HS-5 (cell line): ENCODE measurements at places on chromosomes 3 and 15.

DNA sequence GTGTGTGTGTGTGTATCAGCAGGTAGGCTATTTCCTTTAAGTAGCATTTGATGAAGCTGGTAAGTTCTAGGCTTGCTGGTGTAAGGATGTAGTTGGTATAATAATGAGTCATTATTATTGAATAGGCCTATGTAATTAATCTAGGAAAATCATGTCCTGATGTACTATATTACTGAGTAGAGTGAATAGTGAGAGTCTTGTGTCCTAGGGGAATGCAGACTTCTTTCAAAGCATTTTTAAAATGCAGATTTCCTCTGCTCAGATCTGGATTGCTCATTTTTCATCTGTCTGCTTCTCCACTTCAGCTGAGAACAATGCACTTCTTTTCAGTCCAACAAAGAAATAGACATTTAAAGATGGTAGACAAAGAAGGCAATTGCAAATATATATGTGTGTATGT lies 434.2 kb upstream of the ONECUT1 start:
- DNase-seq: no peak

GRCh38 chr15:83973816-83974215 lies 261.8 kb upstream of the GOLGA6L4 start:
- DNase-seq: no peak

- no peak for DNase-seq
Measured at GRCh38 chr3:141647562-141647915, 90.6 kb upstream of the RNF7 start.

- peak; percentile 39 for DNase-seq
Measured at GRCh38 chr3:130935761-130936492, 42.0 kb downstream of the ATP2C1 start.

GRCh38 chr15:48440084-48440483 lies 108.9 kb downstream of the DUT start:
- DNase-seq: peak; percentile 50

DNA sequence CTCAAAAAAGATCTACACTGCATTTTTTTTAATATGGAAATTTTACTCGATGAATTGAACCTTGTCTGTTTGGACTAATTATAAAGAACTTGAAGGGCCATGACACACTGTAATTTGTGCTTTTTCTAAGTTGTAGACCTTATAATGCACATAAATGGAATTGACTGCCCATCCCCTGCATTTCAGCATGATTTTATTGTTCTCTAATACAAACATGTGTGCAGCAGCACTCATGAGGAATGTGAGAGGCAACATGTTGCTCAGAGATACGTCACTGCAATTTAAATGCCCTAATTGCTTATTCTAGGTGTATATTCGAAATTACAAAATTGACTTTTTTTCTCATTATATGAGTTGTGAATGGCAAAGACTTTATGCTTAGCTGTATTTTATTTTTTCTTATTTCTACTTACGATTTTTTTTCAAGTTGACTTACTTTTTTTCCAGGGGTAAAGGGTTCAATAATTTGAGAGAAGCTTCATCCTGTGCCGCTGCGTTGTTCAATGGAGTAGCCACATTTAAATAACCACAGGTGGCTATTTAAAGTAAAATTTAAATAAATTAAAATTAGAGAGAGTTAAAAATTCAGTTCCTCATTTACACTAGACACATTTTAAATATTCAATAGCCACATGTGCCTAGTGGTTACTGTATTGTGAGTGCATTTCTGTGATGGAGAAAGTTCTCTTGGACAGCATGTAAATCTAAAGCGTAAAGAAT lies 1346.4 kb downstream of the ROBO1 start:
- DNase-seq: no peak

DNA sequence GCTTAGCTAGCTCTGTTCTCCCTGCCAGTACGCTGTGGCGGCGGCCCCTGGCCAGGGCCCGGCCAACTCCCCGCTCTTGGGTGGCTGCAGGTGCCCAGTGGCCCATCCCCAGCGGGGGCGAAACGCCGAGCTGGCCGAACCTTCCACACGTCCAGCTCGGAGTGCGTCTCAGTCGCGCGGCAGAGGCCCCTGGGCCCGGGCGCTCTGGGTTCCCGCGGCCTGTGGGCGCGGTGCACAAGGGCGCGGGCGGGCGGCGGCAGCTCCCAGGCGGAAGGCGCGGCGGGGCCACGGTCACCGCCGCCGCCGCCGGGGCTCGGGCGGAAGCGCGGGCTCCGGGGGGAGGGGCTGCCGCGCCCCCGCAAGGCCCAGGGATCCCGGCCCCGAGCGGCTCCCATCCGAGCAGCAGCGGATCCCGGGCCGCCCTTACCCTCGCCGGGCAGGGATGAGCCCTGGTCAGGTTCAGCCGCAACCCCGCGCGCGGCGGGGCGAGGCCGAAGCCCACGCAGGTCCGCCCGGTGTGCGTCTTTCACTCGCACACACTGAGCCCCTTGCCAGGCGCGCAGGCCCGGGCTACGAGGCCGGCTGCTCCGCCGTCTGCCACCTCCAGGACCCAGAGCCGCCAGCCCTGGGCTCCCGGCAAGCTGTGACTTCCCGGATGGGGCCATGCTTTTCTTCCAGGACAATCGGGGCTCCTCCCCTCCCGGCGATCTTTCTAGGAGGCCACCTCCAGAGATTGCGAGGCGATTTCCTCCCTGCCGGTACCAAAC lies 54.2 kb downstream of the CCDC54 start:
- peak; percentile 44 for DNase-seq

GRCh38 chr3:69370156-69370883 lies 15.6 kb downstream of the FRMD4B start:
- DNase-seq: no peak

DNA sequence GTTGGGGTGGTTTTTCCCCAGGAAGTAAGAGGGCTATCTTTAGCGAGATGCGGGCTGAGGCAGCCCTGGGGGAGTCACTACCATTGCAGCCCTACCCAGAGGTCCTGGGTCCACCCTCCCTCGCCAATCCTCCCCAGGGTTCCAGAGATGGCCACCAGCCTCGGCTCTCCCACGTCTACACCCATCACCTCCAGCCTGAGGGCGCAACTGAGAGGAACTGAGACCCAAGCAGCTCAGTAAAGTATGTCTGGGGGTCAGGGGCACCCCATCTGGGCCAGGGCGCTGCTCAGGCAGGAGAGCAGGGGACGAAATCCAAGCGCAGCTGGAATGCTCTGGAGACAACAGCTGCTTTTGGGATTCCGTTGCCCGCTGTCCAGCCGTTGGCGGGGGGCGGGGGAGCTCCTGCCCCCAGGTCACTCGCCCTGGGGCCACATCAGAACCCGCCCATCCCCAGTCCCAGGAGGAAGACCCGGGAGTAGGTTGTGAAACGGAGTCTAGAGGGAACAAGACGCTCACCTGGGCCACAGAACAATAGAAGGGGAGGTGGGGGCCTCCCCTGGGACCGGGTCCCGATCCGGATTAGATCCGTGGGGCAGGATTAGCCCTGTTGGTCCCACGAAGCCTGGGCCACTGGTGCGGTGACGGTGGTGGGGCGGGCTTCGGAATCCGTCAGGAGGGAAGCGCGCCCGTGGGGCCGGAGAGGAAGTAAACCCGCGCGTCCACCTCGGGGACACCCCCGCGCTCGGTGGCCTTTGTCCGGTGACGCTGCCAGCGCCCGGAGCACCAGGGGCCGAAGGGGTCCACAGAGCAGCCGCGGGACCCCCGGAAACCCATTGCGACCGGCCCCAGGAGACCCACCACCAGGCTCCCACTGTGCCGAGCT lies 1.4 kb upstream of the NDUFAF3 start:
- no peak for DNase-seq

GRCh38 chr3:128572644-128573105 lies 77.9 kb downstream of the RPN1 start:
- DNase-seq: no peak

- no peak for DNase-seq
Measured at GRCh38 chr15:74433592-74434262, at the start of gene SEMA7A. SEMA7A (minus strand) TSS chr15:74433958; CDS start chr15:74433918, 40 bp downstream.

DNA sequence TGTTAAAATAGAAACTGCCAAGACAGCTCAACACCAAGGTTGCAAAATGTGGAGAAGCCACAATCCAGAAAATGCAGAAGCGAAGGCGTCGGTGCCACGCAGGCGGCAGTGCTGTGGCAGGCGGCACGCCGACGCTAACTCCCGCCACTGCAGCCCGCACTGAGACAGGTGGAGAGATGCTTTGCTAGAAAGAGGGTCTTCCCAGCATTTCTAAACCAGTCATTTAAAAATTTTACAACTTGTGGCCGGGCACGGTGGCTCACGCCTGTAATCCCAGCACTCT lies 23.2 kb downstream of the CYFIP1 start:
- DNase-seq: no peak

DNA sequence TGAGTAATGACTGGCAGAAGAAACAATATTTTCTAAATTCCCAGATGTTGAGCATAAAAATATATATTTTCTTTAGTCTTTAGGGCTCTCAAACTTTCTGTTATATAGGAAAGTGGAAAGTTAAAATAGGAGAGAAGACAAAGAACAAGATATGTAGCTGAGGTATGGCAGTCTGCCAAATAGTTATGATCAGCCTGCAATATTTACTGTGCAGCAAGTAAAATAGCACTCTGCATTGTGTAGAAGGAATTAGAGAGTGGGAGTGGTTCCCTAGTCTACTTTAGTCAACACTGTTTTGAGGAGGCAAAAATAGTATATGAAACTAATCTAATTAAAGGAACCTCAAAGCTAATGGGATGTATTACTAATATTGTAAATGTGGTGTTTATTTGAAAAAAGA lies 978.1 kb upstream of the ALCAM start:
- no peak for DNase-seq
